ENCODE measurements at places on chromosomes 2 and 18.

- DNase-seq, result no peak
These were observed 50.8 kb upstream of the RASGRP3 start for GRCh38 chr2:33425586-33426031.

GRCh38 chr2:4140281-4140970 is 437.1 kb downstream of the DCDC2C start:
- peak; percentile 56 for DNase-seq

DNA sequence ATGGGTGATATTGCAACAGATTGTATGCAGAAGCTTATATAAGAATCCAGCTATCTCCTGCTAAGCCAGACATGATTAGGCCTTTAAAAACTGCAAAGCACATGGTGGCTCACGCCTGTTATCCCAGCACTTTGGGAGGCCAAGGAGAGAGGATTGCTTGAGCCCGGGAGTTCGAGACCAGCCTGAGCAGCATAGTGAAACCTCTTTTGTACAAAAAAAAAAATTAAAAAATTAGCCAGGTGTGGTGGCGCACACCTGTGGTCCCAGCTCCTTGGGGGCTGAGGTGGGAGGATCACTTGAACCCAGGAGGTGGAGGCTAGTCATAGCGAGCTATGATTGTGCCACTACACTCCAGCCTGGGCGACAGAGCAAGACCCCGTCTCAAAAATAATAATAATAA is 204.6 kb downstream of the TNS1 start:
- DNase-seq, result no peak

DNA sequence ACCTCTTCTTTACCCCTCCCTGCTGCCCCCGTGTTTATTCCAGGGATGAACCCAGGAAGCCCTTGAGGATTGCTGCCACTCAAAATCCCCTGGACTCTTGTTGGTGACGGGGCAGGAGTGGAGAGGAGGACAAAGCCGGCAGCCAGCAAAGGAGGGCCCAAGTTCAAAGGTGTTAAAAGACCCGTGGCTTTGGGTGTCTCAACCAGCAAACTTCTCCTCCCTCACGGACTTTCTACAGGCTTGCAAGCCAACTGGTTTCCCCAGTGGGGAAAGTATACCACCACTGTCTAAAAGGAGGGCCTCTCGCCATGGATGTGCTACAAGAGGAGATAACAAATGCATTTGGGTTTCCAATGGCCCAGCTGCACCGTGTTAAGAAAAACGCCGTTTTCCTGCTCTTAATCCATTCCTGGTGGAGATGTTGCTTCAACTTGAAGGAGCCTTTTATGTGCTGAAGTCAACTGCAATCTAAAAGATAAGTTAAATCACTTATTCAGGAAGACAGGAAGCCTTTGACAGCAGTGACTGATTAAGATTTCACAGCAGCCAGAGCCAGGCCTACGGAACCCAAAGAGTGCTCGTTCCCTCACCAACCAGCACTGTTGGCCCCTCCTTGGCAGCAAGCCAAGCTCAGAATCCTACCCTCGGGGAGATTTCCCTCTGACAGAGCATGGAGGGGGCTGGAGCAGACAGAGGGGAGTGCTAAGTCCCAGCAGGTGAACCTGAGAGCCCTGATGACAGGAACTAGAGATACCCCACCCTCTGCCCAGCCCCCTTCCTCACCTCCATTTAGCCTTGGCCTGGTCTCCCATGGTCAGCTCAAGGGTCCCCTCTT is 57.8 kb downstream of the ZBTB7C start:
- DNase-seq, result no peak

GRCh38 chr2:218422403-218423086 is 3.6 kb downstream of the VIL1 start:
- DNase-seq, result no peak
